ENCODE measurements at places on chromosomes 16 and 17. TPM values are rescaled to one million over a fixed set of nuclear protein-coding genes. Genes with fewer than 3 reads are reported as not detected.

DNA sequence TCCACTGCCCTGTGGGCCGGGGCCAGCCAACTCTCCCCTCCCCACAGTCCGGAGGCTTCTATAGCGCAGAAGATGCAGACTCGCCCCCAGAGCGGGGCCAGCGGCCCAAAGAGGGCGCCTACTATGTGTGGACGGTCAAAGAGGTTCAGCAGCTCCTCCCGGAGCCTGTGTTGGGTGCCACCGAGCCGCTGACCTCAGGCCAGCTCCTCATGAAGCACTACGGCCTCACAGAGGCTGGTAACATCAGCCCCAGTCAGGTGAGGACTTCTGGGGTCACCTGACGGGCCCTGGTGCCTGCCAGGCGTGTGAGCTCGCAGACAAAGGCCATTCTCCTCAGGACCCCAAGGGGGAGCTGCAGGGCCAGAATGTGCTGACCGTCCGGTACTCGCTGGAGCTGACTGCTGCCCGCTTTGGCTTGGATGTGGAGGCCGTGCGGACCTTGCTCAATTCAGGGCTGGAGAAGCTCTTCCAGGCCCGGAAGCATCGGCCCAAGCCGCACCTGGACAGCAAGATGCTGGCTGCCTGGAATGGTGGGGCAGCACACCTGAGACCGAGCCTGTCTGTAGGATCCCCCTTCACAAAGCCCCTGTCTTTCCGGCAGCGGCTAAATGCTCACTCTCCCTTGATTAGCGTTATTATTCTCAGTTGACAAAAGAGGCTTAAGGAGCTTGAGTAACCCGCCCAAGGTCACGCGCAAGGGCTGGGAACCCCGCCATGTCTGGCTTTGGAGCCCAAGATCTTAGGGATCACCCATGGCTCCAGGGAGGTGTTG lies 3.9 kb downstream of the SPATA20 start:
- H3K4me1 ChIP-seq = peaks cover 6% of the 10 kb centered on the region
- H3K4me3 ChIP-seq = no peak overlapping the region
- no peaks in the 10 kb centered on the region for H3K36me3 ChIP-seq
- no peak overlapping the region for H3K27ac ChIP-seq
- peaks cover under 1% of the 10 kb centered on the region for H3K27me3 ChIP-seq
- peak; percentile 99 for DNase-seq

GRCh38 chr17:50064253-50065001 lies 8.5 kb downstream of the ITGA3 start:
- H3K27ac ChIP-seq = no peak overlapping the region
- H3K4me1 ChIP-seq = peaks cover 3% of the 10 kb centered on the region
- H3K4me3 ChIP-seq = no peak overlapping the region

GRCh38 chr16:53078765-53079485 lies 24.1 kb downstream of the CHD9 start:
- H3K4me1 ChIP-seq = no peaks in the 10 kb centered on the region
- no peak overlapping the region for H3K4me3 ChIP-seq
- H3K27me3 ChIP-seq = no peaks in the 10 kb centered on the region
- no peak overlapping the region for H3K27ac ChIP-seq
- H3K36me3 ChIP-seq = peaks cover 7% of the 10 kb centered on the region

GRCh38 chr16:25888868-25889267 lies 197.1 kb downstream of the HS3ST4 start:
- no peaks in the 10 kb centered on the region for H3K4me1 ChIP-seq
- H3K36me3 ChIP-seq = no peaks in the 10 kb centered on the region
- no peaks in the 10 kb centered on the region for H3K27me3 ChIP-seq
- no peak for DNase-seq

GRCh38 chr17:78206298-78206697 lies 7.8 kb upstream of the BIRC5 start:
- no peaks in the 10 kb centered on the region for H3K27me3 ChIP-seq
- H3K36me3 ChIP-seq = peaks cover 6% of the 10 kb centered on the region
- no peak overlapping the region for H3K27ac ChIP-seq
- DNase-seq = peak; percentile 85

DNA sequence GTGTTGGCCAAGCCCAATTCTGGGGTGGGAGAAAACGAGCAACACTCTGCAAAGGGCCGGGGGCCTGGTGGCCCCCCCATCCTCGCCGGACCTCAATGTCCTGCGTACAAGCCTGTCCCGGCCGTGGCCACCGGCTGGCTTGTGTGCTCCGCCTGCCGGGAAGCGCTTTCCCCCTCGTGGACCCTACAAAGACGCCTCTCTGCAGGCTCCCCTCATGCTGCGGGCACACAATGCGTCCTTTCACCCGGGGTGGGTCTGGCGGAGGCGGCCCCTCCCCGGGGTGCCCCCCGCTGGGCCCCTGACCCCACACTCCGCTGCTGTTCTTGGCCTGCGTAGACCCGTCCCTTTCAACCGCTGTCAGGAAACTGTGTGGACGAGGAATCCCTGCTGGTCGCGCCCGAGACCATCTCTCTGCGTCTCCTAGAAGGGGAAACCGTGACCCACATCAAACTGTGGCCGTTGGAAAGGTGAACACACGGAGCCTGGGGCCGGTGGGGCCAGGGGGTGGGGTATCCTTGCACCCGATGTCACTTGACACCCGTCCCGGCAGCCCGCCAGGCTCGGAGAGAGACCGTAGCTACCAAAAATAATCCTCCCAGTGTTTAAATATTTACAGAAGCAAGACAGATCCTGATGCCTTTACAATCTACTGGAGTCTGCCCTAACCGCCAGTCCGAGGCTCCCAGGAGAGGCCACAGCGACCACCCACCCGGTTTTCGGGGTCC lies 43.6 kb downstream of the TBC1D16 start:
- H3K4me1 ChIP-seq = peaks cover 10% of the 10 kb centered on the region
- no peak overlapping the region for H3K27ac ChIP-seq

- no peak overlapping the region for H3K27ac ChIP-seq
- no peak for DNase-seq
- H3K4me3 ChIP-seq = no peak overlapping the region
- H3K27me3 ChIP-seq = no peaks in the 10 kb centered on the region
Observed at GRCh38 chr16:86905302-86905701, 327.0 kb downstream of the FOXL1 start.

GRCh38 chr17:77728474-77728795 lies 230.1 kb upstream of the TNRC6C start:
- no peaks in the 10 kb centered on the region for H3K27me3 ChIP-seq
- DNase-seq = no peak
- no peaks in the 10 kb centered on the region for H3K4me1 ChIP-seq
- no peaks in the 10 kb centered on the region for H3K36me3 ChIP-seq
- H3K4me3 ChIP-seq = no peak overlapping the region

WFDC1 gene
- not detected for total RNA-seq

MC1R gene
- total RNA-seq = 2.9 TPM

TMC5 gene
- 1.5 TPM for total RNA-seq

CYGB gene
- 2.3 TPM for total RNA-seq

LPO gene
- total RNA-seq = 0.07 TPM
